ENCODE measurements at places on chromosomes 4 and X.

GRCh38 chrX:150573702-150574101, 5.3 kb downstream of the MTM1 start:
- DNase-seq = no peak

DNA sequence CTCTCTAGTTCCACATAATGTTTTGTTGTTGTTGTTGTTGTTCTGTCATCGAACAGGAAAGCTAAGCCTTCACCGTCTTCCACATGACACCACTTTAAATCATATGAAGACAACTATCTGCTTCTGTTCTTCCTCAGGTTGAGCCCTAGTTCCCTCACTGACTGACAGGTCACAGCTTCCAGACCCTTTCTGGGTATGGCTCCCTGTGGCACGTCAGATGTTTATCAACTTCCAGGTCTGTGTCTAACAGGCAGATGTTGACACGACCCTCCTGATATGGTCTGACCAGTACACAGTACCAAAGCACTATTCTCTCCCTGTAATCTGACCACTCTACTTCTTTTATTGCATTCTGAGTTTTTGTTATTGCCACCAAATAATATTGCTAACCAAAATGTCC, 51.4 kb downstream of the PRDM5 start:
- no peak for DNase-seq

DNA sequence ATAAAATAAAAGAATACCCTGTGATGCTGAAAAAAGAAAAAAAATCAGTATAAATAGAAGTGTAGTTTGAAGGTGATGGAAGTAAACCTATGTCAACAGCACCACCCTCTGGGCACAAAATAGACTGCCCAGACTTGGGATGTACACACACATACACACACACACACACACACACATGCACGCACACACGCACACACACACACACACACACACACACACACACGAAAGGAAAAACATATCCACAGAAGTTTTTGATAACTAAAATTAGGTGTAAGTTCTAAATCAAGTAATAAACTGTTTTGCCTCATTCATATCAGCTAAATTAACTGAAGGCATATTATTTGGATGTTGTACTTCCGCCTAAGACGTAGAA, 40.5 kb downstream of the ANXA5 start:
- DNase-seq = peak; percentile 19

- DNase-seq = no peak
These were observed 4.0 kb downstream of the COL25A1 start for GRCh38 chr4:109298279-109299010.

GRCh38 chrX:137695417-137695816, 129.5 kb downstream of the ZIC3 start:
- no peak for DNase-seq

DNA sequence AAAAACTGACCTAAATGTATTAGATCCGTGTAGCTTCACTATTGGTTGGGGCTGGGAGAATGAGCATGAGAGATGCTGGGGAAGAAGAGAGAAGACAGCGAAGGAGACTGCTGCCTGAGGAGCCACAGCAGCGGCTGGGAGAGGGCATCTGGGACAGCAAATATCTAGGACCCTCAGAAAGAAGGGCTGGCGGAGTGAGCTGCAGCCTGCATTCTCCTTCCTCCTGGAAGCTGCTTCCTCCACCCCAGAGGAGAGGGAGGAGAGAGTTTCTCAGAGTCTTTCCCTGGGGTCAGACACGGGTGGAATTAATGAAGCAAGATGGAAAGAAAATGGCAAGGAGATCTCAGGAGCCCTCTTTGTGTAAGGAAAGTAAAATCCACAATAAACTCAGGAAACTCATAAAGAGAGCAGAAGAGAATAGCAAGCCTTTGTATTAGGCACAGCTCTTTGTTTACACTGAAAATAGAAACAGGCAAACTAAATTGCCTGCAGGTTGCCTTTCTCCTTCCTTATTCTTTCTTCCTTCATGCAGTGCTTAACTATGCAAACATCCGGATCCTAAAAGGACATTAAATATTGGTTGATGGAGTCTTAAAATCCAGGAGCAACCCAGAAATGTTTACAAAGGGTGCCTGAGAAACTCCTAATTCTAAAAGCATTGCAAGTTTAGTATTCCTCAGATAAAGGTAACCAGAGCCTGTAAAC, 130.3 kb upstream of the GALNT7 start:
- no peak for DNase-seq

GRCh38 chr4:68905939-68906779, 45.4 kb downstream of the UGT2A3 start:
- peak; percentile 13 for DNase-seq

- DNase-seq = no peak
These were observed 38.5 kb upstream of the UGT2B7 start for GRCh38 chr4:69057620-69058409.

DNA sequence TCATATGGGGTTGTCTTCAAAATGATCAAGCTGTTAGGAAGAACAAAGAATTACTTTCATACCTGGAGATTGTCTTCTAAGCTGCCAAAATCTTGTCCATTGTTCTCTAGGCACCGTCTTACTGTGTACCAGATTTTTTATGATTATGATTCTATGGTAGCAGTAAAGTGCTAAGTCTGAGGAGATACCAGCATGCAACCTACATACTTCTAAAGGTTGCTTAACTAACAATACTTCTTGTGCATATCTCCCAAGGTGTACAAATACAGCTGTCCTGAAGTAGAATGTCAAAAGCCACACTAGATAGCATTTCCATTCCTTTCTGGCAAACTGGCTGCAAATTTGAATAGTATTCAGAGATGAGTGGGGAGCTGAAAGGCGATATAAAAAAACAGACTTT, 62.6 kb upstream of the FBXW7 start:
- no peak for DNase-seq

DNA sequence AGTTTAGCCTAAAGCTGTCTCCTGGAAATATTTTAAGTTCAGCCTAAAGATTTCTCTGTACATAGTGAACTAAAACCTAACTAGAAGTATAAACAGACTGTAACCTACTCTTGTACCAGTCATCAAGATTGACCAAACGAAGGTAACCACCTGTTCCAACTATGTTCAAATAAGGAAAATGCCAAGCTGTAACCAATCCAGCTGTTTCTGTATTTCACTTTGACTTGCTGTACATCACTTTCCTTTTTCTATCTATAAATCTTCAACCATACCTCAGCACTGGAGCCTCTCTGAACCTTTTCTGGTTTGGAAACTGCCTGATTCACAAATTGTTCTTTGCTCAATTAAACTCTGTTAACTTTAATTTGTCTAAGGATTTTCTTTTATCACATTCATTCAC, 3.1 kb upstream of the CYSLTR1 start:
- no peak for DNase-seq

DNA sequence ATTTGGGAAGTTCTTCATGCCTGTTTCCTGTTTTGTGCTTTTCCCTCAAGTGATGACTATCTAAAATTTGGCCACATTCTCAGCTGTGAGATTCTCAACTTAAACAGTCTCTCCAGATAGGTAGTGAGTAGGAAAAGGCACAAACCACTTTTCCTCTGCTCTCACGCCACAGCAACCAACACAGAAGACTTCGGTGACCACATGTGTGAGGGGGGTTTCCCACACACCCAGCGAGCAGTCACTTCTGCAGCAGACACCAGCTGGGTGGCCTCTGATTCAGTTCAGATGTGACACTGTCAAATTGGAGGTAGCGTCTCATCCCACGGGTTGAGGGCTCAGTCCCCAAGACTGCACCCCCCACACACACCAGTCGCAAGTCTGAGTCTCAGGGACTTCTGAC, 25.1 kb upstream of the CLDN34 start:
- DNase-seq = no peak
